Lower leg skin (tissue), 4 donors: ENCODE measurements at places on chromosomes 16 and 17.

- no peak for DNase-seq
These were observed 3.8 kb downstream of the ARHGDIA start for GRCh38 chr17:81867170-81867990.

DNA sequence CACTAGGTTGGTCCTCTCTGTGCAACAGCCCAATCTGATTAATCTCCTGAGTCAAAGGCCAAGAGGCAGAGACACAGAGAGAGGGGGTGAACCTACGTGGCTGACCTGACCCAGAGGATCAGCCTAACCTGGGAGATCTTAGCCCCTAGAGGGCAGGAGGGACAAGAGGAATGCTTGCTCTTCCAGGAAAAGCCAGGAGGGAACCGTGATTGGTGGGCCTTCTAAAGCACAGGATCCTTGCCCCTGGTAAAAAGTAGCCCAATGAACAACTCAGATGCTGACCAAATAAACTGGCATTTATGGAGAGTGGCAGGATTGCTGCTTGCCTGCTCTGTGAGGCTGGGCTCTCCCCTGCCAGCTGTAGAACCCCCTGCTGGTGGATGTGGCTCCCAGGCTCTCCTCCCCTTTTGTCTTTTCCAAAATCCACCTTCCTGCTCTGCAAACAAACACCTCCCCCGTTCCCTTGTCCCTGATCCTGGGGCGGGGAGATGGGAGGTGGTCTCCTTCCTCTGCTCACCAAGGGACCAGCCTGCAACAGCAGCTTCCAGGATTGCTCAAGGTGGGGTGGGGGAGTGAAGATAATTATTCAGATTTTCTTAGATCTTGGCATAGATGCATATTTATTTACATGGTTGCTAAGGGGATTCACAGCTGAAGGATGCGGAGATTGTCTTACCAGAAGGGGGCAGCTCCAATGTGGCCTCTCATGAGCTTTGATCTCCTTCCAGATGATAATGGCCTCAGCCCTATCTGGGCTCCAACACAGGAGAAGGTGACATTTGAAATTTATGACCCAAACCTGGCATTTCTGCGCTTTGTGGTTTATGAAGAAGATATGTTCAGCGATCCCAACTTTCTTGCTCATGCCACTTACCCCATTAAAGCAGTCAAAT is 71.9 kb downstream of the SDR42E1 start:
- no peak for DNase-seq

DNA sequence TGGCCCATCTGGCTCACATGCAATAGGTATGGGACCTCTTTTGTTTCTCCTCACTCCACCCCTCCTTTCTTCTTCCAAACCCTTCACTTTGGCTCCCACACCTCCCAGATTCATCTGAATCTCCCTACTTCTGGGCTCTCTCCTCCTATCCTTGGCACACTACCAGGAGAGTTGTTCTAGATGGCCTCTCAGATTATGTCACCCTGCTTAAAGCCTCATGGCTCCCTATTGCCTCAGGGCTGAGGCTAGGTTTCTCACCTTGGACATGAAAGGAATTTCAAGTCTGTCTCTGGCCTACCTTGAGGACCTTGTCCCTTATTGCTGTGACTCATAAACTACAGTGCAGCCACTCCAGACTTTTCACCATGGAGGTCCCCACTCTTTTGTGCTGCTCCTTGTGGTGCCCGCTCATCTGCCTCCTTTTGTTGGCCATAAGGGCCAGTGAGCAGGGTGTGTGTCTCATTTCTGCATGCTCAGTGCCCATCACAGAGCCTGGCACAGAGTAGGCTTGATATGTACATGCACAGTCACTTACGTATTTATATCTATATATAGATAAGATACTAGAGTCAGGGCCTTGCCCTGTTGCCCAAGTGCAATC is 1.0 kb upstream of the MFAP4 start:
- no peak for DNase-seq

- no peak for DNase-seq
These were observed 14.7 kb downstream of the KCTD19 start for GRCh38 chr16:67311607-67312488.

DNA sequence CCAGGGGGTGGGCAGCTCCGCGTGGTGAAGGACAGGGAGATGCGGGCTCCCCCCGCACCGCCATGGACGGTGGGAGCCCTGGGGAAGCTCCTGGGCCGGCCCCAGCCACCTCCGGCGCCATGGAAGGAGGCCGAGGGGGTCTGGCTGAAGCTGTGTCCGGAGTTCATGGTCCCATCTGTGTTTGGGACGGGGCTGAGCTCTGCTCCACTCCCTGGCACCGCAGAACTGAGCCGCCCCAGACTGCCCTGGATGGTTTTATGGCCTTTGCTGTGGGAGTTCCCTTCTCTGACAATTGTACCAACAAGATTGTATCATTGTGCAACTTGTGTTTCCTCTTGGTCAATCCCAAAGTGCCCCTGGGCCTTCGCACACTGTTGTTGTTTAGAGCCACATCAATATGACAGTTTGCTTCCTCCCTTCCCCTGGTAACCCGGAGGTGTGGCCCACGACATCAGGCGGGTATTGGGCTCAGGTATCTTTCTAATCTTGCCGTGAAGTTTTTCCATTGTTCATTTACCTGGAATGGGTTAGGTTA is 942 bp downstream of the KRT23 start:
- no peak for DNase-seq

GRCh38 chr16:2180962-2181923 is 15.2 kb downstream of the CASKIN1 start:
- peak; percentile 86 for DNase-seq

DNA sequence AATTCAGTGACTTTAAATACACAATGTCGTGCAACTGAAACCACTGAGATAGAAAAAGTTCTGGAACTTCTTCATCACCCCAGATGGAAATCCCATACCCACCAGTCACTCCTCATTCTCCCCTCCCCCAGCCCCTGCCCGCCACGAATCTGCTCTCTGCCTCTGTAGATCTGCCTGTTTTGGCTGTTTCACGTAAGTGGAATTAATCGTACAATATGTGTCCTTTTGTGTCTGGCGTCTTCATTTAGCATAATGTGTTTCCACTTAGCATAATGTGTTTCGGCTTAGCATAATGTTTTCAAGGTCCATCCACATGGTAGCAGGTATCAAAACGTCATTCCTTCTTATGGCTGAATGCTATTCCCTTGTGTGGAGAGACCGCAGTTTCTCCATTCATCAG is 3.5 kb upstream of the SPPL2C start:
- DNase-seq = no peak

DNA sequence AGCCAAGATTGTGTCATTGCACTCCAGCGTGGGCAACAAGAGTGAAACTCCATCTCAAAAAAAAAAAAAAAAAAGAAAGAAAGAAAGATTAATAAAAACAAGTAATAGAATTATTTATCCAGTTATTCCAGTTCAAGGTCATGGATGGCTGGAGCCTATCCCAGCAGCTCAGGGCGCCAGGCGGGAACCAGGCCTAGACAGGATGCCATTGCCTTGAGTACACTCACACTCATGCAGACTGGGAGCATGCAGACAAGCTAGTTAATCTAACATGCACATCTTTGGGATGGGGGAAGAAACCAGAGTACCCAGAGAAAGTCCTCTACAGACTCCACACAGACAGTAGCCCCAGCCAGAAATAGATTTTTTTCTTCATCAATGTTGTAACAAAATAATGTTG is 17.9 kb downstream of the PDP2 start:
- DNase-seq = no peak

DNA sequence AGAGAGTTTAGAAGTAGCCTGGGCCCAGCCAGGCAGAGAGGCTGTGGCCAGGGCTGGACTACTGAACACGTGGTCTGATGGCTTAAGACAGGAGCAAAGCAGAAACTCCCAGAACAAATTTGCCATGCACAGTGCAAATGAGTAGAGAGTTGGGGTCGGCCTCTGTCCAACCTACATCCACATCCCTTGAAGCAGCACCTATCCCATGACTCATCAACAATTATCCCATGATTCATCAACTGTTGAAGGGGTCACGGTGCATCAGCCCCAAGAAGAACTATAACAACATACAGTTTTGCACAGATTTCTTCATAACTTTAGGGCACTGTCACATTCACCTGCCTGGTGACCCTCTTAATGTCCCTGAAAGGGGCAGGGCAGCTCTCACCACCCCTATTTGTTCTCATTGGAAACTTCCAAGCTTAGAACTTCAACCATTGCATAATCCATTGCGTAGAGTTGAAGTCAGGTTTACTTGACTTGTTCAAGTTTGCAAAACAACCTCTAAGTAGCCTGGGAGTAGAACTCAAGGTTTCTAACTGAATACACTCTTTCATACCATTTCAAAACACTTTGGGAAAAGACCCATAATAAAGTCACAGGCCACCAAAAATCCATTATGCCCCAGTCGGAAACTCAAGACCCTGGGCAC is 235.2 kb upstream of the CDH5 start:
- DNase-seq = no peak

DNA sequence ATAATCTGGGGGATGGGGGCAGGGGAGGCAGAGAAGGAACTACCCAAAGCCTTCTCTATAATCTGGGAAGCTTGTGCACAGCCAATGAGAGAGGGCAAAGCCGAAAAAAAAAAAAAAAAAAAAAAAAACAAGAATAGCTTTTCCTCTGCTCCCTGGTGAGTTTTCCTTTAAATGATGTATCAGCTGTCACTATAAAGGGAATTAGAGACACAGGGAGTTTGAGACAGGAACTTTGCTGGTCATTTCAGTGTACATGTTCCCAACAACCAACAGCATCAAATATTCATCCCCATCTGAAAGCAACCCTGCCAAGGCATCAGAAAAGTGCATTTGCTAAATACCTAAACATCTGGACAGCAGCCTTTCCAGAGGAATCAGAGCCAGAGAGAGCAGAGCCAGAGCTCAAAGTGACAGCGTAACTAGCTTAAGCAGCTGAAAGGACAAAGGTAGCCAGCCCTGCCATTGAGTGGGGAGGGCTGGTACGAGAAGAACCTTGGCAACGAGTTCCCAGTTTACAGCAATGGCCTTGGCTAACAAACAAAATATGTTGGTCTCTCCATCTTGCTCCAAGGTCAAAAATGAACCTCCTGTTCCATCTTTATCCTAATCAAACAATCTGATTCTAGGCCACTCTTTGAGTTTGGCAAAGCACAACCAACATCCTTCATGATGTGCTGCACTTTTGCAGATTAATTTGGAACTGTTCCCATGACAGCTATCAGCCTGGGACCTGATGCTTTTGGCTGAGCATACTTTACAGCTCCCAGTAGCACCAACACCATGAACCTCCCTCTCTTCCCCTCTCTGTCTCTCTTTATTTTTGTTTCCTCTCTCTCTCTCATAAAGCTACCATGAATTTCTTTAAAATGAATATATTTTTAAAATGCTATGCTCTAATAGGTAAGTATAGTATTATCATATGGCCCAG is 143.7 kb upstream of the GNAO1 start:
- DNase-seq = no peak

DNA sequence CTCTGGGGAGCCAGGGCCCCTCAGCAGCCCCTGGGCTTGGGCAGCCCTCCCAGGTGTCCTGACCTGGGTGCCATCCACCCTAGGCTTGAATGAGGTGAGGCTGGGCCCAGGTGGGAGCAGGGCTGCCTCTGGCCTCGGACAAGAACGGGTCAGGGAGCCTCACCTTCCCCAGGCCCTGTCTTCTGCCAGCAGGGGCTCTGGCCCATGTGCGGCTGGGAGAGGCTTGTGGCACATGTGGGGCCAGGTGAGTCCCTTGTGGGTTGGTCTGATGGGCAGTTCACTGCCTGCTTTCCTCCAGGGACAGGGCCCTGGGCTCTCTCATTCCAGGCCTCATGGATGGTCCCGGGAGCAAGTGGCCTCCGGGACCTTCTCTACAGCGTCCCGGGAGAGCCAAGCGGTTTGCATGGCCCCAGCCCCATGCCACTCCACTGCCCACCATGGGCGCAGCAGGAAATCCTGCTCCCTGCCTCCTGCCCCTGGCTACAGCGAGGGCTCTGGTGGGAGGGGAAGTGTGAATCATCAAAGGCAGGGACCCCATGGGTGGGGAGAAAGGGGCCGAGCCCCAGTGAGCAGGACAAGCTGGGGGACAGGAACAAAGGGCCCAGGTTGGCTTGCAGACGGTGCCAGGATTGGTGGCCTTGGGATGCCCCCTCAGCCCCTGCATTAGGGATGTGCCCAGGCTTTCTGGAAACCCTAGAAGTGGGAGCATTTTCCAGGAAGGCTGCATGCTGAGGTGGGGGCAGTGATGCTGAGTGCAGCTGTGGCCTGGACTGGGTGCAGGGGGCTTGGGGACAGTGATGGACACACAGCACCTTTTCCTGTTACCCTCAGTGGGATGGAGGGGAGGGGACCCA is 12.2 kb downstream of the VASN start:
- DNase-seq = no peak

- DNase-seq = no peak
These were observed 87.4 kb upstream of the COX10 start for GRCh38 chr17:13981881-13982280.

DNA sequence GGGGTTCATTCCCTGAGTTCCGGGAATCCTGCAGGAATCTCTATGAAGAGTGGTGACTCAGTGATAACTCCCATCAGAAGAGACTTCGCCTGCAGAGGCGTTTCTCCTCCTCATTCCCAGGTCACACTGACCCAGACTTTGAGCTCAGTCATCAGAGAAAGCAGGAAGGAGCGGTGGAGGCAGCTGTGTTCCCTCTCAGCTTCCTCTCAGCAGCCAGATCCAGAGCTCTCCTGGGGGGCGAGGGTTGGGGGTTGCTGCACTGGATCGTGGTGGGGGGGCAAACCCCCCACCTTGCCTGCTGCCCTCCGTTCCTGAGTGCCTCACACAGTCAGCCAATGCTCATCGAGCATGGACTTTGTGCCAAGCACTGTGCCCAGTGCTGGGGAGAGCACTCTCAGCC is 271.2 kb downstream of the CBLN1 start:
- DNase-seq = no peak

GRCh38 chr16:10001258-10001775 is 180.9 kb downstream of the GRIN2A start:
- DNase-seq = no peak

- DNase-seq = no peak
These were observed 8.5 kb downstream of the CHTF8 start for GRCh38 chr16:69123910-69124309.

DNA sequence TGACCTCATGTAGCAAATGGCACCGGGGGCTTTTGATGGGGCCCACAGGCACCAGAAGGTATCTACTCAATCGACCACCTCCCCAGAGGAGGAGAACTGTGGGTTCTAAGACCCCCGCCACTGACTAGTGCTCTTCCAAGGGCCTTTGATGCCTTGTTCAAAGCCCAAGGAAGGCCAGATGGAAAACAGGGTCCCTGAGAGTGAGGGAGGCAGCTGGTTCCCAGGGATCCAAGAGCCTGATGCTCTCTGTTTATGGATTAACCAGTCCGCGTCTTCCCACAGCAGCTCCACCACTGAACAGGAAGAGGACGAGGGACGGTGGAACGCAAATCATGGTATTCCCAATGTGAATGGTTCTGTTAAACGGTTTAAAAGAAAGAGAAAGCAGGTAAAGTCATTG is 7.6 kb downstream of the PHB1 start:
- peak; percentile 25 for DNase-seq

DNA sequence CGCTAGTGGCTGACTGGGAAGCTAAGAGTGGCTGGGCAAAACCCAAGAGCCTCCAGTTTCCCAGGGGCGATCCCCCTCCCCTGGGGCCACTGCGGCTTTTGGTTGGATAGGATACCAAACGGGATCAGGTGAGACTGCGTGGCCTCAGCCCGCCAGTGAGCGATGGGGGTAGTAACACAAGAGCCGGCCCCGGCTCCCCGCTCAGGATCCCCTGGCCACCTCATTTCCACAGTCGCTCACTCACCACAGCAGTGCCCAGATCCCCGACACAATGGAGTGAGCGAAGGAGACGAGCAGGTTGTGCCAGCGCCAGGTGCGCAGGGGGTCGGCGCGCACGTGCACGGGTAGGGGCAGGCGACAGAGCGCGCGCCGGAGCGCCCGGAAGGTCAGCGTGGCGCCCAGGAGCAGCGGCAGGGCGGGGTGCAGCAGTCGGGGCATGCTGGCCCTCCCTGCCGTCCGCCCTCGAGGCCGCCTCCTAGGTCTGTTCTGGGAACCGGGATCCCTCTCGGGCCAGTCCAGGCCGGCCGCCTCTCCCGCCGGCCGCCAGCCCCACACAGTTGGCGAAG is 290 bp downstream of the TLCD1 start:
- peak; percentile 54 for DNase-seq
